ENCODE measurements at places on chromosomes 5 and 9.

DNA sequence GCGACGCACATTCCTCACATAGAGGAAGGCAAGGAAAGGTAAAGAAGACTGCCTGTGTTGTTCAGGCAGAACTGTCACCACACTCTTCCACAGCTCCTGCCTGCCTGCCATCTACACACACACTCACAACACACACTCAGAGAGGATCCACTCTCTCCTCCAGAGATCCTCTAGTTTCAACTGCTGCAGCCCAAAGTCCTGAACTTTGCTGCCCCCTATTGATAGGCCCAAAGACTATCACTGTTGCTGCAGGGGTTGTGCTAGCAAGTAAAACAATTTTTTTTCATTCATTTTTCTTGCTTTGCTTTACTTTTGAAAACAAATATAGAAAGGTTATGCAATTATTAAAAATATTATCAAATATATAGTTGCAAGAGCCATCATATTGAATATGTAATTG, 5.9 kb upstream of the CFAP90 start:
- DNase-seq: no peak

- no peak for DNase-seq
Observed at GRCh38 chr9:128523199-128523925, 18.8 kb downstream of the GLE1 start.

DNA sequence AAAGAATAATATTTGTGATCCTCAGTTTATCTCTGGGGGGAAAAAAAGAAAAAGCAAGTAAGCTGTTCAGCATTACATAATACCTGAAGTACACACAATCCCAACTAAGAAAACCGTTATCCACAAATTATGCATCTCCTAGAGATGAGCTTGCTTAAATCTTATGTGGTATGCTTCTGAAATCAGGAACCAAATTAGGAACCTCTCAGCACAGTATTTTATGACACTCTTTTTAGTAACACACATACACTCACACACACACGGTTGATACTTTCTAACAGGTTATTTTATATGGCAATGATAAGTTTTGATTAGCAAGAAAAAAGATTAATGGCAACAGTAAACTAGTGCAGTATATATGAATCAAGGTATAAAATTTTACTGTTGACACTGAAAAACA, 1.2 kb upstream of the ZNF510 start:
- DNase-seq: no peak

DNA sequence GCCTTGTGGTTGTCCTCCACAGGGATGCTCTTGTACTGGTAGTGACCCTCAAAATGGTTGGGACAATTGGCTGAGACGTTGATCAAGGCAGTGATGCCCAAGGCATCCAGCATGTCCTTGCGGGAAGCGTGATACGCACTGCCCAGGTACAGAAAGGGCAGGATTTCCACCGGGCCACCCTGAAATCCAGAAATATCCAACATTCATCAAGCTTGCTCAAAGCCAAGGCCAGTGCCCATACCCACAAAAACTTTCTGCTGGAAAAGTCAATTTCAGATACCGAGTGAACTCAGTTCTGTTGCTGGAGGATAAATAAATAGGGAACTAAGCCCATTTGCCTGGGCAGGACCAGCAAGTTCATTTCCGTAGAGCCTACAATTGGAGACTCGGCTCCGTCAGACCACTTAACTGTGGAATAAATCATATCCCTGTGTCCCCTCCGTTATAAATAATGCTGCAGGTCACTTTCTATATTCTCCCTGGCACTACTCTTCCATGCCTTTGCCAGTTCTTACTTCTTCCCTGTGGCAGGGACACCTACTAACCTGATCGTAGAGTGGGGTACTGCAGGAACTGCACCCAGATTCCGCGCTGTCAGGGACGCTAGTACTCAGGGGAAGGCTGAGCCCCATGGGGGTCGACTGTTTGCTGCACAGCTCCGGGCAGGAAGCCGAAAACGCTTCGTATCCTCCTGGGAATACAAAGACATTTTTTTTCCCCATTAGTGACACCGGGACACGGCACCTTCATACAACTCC, 1.2 kb downstream of the DUSP1 start:
- DNase-seq: no peak

DNA sequence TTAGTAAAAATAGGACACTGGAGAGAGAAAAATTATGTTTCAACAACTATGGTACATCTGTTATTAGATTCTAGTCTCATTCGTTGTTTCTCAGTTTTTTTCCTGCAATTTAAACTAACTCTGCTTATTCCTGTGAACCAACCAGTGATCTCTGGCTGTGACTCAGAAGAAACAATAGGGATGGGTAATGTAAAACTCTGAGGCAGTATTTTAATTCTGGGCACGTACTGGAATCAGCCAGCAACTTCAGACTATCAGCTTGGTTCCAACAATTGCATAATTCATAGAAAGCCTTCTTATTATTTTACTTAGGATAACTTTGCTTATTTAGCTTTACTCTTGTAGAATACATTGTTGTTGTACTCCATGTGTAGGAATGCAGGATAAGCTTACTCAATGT, 28.8 kb downstream of the MLLT3 start:
- DNase-seq: no peak

GRCh38 chr5:7980881-7981280, 111.9 kb downstream of the MTRR start:
- DNase-seq: no peak

GRCh38 chr5:35672995-35673394, 55.3 kb downstream of the SPEF2 start:
- peak; percentile 2 for DNase-seq

GRCh38 chr5:111299067-111299481, 74.9 kb downstream of the CAMK4 start:
- DNase-seq: no peak

- no peak for DNase-seq
Observed at GRCh38 chr5:159469496-159470372, 139.4 kb upstream of the IL12B start.

- no peak for DNase-seq
Observed at GRCh38 chr9:17349831-17350230, 215.0 kb downstream of the CNTLN start.

- no peak for DNase-seq
Observed at GRCh38 chr5:111840036-111840674, 83.2 kb upstream of the NREP start.

GRCh38 chr5:76083555-76084495, 642 bp downstream of the SV2C start:
- no peak for DNase-seq

DNA sequence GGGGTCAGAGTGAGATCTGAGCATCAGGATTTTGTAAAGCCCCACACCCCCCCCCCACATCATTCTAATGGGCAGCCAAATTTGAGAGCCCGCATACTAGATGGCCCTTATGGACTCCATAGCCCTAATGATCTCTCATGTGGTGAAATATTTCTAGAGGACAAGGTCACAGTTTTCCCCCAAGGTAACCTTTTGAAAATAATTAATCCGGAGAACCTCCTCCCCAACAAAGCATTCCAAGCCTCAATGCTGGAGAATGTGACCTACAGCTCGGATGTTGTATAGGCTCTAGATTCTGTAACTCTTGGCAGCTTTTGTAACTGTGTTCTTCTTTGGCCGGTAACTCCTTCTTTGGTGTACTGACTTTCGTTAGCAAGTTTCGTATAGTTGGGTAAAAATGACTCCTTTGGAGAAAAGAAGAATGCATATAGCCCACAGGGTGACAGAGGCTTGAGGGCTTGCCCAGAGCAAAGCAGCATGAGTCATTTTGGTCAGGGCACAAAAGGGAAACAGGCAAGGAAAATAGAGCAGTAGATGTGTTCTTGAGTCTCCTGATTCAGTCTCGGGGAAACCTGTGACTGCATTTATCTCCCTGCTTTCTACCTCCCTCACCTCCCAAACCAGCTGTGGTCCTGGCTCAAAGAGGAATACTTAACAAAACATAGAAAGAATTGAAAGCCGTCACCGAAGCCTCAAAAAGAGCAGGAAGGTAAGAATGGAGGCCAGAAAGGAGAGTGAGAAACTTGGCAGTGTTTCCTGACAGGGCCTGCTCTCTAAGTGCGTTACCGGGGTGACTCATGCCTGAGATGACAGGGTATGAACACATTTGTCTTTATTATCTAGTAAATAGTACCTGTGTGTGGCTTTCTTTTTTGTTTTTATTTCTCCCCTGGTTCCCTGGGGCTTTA, 6.6 kb upstream of the XPA start:
- peak; percentile 36 for DNase-seq

GRCh38 chr9:135284386-135285134, 195.0 kb upstream of the PPP1R26 start:
- DNase-seq: no peak

DNA sequence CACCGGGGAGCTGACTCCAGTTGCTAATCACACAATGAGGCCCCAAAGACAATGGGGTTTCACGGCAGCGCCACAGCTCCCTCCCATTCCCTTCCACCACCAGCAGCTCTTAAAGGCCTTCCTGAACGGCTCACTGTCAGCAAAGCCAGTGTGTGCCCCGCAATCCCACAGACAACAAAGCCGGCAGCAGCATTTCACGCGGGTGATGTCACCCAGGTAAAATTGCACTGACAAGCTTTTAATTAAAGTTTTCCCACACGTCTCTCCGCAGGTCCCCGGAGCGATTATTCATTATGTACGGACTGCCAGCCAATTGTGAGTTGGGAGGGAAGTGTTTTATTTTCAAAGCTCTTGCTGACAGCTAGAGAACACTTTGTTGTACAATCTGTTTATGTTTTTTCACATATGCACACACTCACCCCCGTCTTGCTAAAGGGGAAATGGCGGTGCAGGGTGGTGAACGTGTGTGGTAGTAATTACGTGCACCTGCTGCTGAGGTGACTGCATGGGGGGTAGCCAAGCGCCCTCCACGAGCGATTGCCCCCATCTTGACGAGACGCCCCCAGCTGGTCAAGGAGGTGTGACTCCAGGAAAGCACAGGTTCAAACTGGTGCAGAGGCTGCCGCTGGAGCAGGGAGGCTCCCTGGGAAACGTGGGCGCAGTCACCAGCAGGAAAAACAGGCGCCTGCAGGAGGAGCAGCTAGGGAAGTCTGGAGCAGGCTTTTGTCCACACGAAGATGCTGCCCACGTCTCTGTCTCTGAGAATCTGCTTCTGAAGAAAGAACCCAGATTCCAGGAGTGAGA, 65.0 kb downstream of the IRX2 start:
- no peak for DNase-seq

DNA sequence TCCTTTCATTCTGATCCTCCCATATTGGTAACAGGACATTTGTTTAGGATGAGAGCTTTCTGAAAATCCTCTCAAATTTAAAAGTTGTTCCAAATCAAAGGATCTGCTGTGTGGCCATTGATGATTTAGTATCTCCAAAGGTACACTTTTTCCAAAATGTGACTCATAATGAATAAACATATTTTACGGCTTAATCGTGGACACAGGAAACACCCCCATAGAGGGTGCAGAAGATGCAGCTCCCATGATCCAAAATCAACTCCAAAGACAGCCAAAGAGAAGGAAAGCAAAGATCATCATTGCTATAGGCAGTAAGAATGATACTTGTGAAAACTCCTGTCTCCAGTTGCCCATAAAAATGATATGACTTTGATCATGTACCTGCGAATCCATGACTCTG, 239.7 kb downstream of the PIK3R1 start:
- DNase-seq: no peak

DNA sequence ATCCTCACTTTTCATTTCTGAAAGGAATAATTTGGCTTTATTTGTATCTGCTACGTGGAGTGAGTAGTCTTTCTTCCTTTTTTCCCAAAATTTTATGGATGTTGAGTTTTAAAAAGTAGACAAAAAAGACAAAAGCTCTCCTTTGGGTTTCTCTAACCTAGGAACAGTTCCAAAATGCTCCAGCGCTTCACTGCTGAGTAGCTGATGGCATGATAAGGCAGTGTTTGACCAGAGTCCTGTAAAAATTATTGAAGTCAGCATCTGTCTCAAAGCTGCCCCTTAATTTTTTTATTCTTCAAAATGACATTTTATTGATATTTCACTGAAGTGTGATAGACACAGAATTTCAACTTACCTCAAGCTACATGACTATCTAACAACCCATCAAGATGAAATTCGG, 219.0 kb downstream of the ADAMTSL1 start:
- no peak for DNase-seq

- no peak for DNase-seq
Observed at GRCh38 chr5:93285461-93285860, 295.6 kb downstream of the NR2F1-AS1 start.

GRCh38 chr5:149671544-149671943, 58.6 kb upstream of the PPARGC1B start:
- no peak for DNase-seq

DNA sequence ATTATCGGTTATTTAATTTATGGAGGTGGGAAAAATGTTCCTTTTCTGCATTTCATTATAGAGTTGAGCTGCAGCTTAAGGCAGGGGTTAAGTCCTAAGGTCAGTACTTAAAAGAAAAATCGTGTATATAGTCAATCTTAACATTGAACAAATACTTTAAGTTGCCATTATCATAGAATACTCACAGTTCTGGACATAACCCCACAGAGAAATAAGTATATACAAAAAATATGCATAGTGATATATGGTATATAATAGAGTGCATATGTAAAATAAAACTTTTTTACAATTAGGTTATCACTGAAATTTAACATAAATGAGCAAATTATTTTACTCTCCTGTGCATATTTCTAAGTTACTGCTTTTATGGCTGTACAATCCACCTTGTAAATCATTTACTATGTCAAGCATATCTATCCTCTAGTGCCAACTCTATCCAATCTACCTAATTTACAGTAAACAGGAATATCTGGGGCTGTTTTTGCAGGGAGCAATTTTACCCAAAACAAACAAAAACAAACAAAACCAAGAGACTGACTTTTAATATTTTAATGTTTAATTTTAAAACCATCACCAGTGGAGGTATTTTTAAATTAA, 28.8 kb downstream of the TTC39B start:
- no peak for DNase-seq

DNA sequence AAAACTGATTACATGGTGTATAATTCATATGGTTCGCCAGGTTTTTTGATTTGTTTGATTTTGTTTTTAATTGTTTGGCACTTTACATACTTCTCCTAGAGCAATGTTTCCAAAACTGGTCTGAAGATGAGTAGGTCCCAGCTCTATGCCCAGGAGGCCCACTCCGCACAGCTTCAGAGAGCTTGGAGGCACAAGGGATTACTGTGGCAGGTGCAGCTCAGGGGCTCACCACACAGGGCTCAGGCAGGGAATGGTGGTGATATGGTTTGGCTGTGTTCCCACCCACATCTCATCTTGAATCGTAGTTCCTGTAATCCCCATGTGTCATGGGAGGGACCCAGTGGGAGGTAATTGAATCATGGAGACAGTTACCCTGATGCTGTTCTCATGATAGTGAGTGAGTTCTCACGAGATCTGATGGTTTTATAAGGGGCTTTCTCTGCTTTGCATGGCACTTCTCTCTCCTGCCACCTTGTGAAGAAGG, 296.6 kb downstream of the MED10 start:
- no peak for DNase-seq

DNA sequence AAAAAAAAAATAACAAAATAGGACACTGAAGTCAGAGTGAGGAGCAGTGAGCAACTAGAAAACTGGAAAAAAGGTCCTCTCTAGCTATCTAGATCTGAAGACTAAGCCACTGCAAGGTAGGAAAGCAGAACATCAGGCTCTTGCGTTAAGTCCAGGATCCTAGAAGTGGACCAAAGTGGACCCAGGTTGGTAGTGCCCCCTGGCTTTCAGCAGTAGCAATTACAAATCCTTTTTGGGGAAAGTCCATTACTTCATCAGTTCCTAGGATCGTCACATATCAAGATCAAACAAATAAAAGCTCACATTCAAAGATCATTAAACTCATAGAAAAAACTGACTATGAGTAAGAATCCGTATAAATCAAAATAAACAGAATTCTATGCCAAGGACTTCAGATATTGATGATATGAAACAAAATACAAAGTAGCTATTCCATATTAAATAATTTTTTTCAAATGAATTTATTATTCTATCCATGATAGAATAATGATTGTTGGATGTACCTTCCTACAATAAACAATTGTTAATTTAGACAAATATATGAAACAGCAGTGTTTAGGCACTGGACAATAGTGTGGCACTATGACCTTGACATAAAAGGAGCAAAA, 6.5 kb upstream of the RICTOR start:
- peak; percentile 5 for DNase-seq
